ENCODE measurements at places on chromosomes 7 and 10.

- DNase-seq = no peak
These were observed 163.7 kb upstream of the AHR start for GRCh38 chr7:17134786-17135185.

DNA sequence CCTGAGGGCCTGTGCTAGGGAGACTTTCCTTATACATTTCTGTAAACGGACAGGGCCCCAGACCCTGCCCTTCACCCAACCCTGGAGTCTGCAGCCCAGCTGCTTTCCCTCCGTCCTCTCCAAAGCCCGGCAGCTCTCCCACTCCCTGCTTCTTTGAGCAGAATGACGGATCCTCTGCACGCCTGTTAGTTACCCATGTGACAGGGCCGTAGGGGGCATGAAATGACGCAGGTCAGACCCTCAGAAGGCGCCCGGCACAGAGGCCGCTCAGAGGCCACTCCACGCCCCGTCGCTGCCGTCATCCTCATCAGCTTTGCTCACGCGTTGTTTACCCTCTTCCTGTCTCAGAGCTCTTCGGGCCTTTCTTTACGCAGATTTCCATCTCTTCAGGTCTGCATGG is 60.2 kb upstream of the MKRN1 start:
- no peak for DNase-seq

GRCh38 chr7:2873686-2874551 is 29.8 kb upstream of the GNA12 start:
- DNase-seq = no peak

DNA sequence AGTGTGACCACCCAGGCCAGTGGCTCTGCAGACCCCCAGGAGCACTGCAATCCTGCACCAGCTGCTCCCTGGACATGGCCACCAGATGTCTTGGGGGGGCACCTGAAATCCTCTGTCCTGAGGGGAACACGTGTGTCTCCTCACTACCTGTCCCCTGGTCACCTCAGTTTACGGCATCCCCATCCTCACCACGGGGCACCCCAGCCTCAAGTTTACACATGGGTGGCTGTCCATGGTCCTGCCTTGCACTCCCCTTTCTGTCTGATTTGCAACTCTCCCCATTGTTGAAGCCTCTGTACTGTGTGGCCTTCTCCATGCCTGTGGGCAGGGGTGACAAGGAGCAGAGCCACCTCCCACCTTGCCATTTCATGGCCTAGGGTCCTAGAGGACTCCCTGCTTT is 67.2 kb downstream of the RAMP3 start:
- DNase-seq = no peak

GRCh38 chr7:43265139-43265538 is 152.7 kb downstream of the HECW1 start:
- DNase-seq = no peak

DNA sequence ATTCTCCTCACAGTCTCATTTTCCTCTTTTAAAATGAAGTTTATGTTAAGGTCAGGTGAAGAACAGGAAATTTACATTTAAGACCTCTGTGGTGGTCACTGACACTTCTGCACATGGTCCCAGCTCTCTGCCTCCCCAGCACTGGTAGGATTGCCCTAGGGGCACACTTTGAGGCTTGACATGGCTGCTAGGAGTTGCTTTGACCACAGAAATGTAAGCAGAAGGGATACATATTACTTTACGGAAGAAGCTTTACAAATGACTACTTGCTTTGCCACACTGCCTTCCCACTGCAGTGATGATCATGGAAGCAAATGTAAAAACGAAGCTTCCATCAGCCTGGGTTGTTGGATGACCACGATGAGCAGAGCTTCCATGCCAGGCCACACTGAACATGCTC is 53.1 kb upstream of the RSU1 start:
- DNase-seq = no peak

Data from NCI-H1930 (cell line).